ENCODE measurements at places on chromosomes 12 and 14.
A peak's percentile ranks its signal among the peaks of the same experiment; 100 is the strongest.

DNA sequence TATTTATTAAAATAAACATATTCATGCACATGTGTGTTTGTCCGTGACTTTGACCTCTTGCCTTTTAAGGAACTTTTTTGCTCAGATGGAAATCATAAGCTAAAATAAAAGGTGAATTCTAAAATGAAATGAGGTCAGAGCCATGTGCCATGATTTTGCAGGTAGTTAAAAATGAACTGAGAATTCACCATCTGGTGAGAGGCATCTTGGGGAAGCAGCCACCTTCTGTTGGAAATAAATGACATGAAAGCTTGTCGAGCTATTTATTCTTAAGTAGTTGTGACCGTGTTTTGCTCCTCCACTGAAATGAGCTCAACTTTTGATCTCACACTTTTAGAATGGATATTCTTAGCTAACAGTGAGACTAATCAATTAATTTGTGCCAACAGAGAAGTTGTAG, 56.8 kb upstream of the CNOT2 start:
- DNase-seq, result no peak

DNA sequence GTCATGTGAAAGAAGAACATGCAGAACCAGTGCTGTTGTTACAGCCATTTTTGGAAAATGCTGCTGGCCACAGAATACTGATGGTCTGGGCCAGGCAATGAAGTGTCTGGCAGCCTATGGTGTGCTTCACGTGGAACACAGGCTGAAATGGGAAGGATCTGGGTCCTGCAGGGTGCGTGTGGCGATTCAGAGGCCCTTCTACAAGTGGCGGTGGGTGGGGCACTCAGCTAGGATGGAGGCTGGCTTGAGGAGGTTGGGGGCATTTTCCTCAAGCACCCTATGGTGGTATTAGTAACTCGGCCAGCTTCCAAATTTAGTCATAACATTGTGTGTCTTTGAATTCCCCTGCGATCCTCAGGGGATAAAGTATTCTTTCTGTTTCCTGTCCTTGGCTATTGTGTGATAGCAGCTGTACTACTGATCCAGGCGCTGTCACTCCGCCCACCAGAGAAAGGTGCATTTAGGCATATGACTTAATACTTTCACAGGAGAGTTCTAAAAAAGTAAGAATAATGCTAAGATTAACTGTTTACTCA, 9.2 kb upstream of the RAD52 start:
- DNase-seq, result no peak

- DNase-seq, result no peak
Observed at GRCh38 chr14:34175574-34175973, 224.7 kb upstream of the EGLN3 start.

DNA sequence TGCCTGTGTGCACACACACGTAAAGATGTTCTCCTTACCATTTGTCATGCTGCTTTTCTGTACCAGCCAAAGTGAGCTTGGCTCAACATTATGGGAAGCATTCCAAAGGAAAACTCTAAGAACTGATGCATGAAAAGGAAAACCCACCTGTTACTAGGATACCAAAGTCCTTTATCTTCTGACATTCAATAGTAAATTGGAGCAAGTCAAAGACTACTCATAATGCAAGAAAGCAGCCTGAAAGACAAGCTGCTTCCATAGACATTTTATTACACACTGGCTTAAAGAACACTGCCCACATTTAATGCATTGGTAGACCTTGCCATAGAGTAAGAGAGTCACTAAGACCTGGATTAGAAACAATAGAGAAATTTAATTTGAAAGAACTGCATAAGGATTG, 159.0 kb downstream of the LRIG3 start:
- no peak for DNase-seq

GRCh38 chr14:79111987-79112501, 941.9 kb downstream of the NRXN3 start:
- DNase-seq, result no peak

DNA sequence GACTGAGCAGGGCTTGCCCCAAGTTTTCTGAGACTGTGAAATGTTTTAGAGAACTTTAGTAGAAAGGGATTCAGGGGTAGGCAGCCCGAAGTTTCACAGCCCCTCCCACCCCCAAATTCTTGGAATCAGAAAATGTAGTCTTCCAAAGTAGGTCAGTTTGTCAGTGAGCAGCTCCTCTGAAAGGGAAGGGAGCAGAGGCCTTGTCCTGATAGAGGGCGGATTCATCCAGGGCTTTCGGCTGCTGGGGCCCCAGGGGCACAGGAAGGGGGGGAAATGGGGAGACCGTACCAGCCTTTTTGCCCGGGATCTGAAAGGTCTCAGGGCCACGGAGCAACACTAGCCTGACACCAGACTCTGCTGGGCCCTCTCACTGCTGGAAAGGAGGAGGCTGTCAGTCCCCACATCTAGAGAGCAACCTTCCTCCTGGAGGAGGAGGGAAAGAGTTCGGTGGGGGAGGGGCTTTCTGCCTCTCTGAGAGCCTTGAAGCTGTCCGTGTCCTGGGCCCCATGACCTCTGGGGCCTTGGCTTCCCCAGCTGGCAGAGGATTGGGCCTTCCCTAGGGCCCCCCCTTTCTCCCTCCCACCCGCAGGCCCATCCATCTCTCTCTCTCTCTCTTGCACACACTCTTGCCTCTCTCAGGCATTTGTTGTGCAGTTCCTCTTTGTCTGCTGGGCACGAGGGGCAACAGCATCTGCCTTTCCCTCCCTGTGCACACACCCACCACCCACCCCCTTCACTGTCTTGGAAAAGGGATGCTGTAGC, at the start of gene IKZF4:
Gene IKZF4, plus strand, starts transcription at position 621 of the 762 bp plus-strand sequence. CDS start 451 bp downstream, outside the sequence.
- no peak for DNase-seq

DNA sequence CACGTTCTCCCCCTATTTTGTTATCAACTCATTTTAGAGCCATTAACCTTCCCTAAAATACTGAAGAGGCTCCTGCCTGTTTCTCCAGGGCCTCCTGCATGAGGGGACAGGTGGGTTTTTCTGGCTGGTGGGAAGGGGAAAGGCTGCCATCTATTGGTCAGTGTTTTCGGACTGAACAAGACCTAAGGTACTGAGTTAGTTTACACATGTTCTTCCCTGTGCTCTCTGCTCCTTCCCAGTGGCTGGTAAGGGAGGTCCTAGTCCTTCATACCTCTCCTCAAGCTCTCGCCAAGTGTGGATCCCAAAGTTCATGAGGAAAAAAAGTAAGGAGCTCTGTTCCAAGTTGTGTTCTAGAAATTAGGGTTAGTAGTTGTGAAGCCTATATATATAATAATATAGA, 357.5 kb downstream of the FSCB start:
- DNase-seq, result no peak

- DNase-seq, result peak; percentile 29
Observed at GRCh38 chr12:99043319-99043914, 398.3 kb downstream of the APAF1 start.

DNA sequence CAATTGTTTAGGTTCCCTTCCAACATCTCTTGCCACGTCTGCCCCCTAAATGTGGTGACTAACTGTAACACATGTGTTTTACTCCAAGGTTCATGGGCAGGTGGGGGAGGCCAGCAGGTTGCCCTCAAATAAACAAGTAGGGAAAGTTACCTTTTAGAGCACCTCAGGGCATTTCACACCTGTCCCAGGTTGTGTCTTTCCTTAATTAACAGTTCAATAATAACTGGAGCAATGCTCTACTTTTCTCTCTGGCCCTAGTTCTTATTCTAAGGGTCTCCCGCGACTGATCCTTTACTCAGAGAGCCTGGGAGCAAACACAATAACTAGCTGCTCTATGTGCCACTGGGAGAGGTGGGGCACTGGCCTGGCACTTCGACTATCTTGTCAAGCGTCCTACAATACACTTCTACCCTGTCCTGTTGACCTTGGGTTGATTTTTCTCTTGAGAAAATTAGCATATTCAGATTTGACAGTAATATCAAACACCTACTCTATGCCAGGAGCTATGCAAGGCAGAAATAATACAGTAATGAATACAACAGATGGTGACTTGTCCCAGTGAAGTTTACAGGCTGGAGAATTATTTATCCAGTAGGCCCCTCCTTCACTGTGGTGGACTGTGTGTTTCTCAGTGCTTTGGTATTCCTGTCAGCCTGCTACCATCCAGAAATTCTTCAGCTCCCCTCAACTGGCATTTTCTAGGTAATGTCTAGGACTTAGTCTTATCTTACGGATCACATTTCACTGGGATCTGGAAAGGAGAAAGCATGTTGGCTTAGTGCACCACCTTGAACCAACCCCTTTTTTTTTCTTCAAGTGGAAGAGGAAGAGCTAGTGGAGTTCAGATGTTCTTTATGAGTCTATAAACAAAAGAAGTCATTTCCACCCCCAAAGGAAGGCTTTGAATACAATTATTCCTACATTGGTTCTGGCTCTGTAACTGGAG, 202.6 kb downstream of the CRADD start:
- no peak for DNase-seq

DNA sequence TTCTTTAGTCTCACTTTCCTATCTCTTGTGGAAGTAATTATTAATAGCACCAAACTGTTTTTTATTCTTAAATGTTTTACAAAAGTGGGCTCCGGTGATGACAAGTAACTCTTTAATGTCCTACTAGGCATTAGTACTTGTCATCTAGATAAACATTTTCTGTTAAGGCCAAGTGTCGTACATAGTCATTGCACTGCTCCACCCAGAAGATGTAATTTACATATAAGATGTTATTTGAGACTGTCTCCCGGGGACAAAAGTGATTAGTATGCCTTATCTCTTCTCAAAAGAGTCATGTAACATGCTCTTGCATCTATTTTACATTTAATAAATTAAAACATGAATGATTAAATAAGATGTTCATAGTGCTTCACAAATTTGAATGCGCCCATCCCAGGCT, 88.4 kb downstream of the FLRT2 start:
- DNase-seq, result no peak

GRCh38 chr12:256958-257357, 5.7 kb downstream of the SLC6A13 start:
- no peak for DNase-seq

- DNase-seq, result no peak
Observed at GRCh38 chr12:129076441-129077320, 223.4 kb downstream of the GLT1D1 start.

DNA sequence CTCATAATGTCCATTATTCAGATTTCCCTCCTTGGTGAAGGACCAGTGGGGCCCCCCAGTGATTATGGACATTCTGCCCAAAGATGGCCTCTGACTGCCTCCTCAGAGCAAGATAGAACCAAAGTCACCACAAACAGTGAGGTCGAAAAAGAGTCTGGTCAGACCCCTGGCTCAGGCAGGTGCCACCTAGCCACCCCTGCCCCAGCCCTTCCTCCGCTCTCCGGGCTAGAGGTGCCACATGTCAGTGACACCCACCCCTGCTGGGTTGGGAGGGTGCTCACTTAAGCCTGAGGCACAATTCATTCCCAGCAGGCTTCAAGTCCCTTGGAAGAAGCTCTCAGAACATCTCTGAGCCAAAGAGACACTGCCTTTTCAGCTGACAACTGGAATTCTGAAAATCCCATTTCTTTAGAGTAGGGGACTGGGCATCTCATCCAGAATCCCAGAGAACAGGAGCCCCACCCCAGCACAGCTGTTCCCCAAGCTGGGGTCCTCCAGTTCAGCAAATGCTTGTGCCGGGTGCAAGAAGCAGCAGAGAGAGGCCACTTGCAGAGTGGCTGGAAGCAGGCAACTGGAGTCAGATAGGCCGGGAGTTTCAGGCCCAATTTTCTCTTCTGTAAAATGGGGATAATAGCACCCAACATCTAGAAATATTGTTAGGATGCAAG, 50.3 kb downstream of the ISCA2 start:
- DNase-seq, result no peak

GRCh38 chr12:50453872-50454271, 50.9 kb upstream of the DIP2B start:
- no peak for DNase-seq

DNA sequence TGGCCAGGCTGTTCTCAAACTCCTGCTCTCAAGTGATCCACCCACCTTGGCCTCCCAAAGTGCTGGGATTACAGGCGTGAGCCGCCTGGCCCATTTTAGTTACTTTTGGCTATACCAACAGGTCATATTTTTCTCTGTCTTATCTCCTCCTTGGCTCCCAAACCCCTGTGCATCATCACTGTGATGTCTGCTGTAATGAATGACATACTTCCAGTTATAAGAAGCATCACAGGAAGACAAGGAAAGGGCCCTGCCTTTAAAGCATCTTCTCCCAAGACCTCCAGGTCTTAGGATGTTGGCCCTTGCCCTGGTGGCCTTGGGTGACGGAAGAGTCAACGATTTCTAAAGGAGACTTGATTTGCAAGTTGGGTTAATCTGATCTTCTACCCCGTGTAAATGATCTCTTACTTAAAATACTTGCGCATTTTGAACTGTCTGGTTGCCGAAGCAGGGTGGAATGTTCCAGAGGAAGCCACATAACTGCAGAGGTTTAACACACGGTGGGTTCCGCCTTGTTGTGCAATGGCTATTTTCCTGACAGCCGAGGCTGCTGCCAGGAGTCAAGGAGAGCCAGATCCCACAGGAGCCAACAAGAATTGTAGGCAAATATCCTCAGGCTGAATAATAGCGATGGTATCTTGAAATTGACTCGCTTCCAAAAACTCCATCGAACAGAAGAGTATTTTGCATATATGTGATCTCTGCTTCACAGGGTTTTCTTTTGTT, 55.7 kb upstream of the PLXNC1 start:
- no peak for DNase-seq

DNA sequence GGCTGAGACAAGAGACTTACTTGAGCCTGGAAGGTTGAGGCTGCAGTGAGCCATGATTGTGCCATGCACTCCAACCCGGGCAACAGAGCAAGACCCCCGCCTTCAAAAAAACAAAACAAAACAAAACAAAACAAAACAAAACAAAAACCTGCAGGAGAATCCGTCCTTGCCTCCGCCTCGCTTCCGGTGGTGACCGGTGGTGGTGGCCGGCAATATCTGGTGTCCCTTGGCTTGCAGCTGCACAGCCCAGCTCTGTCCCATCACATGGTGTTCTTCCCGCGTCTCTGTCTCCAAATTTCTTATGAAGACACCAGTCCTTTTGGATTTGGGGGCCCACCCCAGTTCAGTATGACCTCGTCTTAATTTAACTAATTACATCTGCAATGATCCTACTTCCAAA, 10.0 kb downstream of the SMIM41 start:
- no peak for DNase-seq

- DNase-seq, result no peak
Observed at GRCh38 chr14:34888186-34888585, 13.0 kb upstream of the BAZ1A start.

DNA sequence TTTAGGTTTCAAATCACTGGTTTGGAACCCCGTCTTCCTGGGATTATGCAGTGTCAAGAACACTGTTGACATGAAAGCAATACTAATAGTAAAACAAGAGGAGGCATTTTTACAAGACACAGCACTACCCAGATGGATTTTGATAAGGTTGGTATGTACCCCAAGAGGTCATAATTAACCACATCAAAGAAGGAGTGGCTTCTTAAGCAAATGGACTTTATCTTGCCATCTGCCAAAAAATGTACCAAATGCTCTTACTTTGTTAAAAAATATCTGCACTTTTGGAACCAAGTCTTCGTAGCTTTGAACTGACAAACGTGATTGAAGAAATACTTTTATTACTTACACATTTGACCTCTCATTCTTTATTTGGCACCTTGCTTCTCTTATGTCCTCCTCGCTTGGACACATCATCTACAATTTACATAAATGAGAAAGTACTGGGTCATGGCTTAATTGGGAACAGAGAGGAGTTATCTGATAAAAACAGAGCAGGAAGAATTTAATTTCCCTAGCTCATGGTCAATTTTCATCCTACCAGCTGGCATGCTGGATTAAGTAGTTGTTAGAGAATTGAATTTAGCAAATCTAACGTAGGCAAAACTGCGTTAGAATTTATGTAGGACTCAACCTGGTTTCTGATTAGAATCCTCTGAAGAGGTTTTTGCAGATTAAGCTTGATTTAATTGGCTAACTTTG, 54.5 kb upstream of the PRICKLE1 start:
- DNase-seq, result no peak
